Hippocampal formation (tissue), 2 donors: ENCODE measurements at places on chromosomes 6 and 20.

DNA sequence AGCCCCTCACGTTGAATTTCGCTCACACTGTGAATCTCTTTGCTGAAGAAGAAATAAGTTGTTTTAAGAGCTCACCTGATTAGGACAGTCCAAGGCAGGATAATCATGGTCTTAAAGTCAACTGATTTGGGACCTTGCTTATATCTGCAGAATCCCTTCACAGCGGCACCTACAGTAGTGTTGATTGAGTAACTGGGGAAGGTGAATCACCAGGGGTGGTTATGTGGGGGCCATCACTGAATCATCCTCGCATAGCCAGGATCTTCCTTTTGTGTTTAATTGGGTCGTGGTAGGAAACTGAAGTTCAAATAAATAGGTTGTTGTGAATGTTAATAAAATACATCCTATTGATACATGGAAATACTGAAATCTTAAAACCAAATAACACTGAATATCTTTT lies 20.2 kb upstream of the MICA start:
- DNase-seq, result no peak

- no peak for DNase-seq
Observed at GRCh38 chr6:122730775-122731386, 48.6 kb upstream of the FABP7 start.

DNA sequence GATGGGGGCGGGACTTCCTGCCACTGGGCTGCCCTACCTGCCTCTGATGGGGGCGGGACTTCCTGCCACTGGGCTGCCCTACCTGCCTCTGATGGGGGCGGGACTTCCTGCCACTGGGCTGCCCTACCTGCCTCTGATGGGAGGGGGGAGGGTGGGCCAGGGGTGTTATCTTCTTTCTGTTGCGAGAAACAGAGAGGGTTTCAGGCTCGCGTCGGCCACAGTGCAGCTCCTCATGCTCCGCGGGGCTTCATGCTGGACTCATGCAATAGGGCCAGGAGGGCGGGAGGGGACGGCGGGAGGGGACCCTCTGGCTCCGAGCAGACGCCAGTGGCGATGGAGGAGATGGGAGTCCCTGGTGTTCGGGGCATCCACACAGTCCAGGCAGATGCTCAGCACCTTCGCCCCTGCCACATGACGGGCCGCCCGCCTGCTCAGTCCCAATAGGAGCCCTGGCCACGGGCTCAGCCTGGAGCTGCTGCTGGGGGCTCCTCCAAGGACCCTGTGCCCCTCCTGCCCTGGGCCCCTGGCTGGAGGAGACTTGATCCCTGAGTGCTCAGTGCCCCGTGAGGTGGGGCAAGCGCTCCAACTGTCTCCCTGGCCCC lies 48.8 kb upstream of the CHRNA4 start:
- no peak for DNase-seq

DNA sequence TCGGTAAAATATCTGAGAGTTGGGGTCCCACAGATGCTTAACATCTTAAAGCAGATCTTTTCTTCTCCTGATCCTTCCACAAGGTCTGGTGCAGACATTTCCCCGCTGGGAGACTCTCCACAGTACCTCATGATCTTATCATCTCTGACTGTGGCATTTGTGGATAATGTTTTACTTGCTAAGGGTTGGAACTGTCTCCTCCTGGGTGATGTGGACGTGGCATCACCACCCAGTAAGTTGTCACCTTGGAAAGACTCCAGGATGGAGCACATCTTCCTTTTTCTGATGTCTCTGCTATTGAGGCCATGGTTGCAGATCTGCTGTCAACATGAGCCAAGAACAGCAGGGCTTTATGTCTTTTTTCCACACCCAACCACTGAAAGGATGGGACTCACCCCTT lies 42.0 kb upstream of the FANCE start:
- no peak for DNase-seq

- DNase-seq, result peak; percentile 10
Observed at GRCh38 chr20:40956542-40957264, 71.9 kb upstream of the TOP1 start.

DNA sequence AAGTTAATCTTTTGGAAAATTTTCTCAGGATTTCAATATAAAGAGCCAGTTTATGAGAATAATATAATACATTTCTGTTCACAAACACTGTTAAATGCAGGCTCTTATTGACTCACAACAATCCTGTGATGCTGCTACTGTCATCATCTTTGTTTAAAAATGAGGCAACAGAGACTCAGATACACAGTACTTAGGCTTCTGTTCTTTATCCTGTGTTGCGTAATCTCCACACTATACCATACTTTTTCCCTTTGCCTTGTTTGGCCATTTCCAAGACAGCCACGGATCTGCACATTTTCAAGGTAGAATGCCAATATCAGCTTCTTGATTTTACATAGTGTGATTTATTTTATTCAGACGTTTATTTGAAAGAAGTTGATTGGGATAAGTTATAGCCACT lies 699.0 kb upstream of the CITED2 start:
- no peak for DNase-seq

DNA sequence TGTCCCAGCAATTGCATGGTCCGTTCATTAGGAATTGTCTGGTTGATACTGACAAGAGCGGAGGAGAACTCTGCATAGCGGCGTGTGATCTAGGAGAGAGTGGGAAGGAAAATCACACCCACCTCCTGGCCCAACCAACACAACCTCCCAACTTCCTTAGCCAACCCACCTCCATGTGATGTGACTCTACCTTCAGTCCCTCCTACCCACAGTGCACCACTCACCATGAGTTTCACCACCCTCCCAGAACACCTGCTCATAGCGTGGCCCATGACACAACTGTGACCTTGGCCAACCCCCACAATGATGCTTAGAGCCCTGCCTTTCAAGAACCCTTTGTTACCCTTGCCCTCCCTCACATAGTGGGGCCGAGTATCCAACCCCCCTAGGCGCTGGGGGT lies 7.7 kb downstream of the VPS52 start:
- DNase-seq, result no peak

GRCh38 chr6:170206851-170207431 lies 83.9 kb downstream of the DLL1 start:
- DNase-seq, result no peak
